Renal cortex interstitium (tissue), 15 donors: ENCODE measurements at places on chromosomes 1 and 21.

- no peak for DNase-seq
Measured at GRCh38 chr1:204036882-204037655, 35.8 kb upstream of the SOX13 start.

- no peak for DNase-seq
Measured at GRCh38 chr1:94698759-94699502, 121.2 kb upstream of the SLC44A3 start.

GRCh38 chr21:15732290-15732995 lies 2.7 kb downstream of the USP25 start:
- DNase-seq = no peak

GRCh38 chr1:233523047-233523446 lies 90.9 kb upstream of the KCNK1 start:
- no peak for DNase-seq

DNA sequence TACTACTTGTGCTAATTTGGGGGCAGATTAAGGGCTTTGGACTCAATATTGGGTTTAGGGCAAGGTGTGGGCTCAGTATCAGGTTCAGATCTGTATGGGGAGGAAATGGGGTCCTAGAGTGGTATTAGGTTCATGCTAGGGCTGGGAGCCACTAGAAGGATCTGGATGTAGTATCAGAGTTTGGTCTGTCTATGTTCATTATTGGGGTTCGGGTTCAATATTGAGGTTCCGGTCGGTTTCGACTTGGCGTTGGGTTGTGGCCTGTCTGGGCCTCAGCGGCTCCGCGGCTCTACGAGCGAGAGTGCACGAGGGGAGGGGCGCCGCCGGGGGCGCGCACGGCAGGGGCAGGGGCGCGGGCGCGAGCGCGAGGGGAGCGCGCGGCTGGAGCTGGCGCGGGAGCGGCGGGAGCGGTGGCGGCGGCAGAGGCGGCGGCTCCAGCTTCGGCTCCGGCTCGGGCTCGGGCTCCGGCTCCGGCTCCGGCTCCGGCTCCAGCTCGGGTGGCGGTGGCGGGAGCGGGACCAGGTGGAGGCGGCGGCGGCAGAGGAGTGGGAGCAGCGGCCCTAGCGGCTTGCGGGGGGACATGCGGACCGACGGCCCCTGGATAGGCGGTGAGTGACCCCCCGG lies at the start of gene PTPRF:
Gene PTPRF, plus strand, starts transcription at position 401 of the 624 bp plus-strand sequence. CDS start 14,193 bp downstream, outside the sequence.
- no peak for DNase-seq

DNA sequence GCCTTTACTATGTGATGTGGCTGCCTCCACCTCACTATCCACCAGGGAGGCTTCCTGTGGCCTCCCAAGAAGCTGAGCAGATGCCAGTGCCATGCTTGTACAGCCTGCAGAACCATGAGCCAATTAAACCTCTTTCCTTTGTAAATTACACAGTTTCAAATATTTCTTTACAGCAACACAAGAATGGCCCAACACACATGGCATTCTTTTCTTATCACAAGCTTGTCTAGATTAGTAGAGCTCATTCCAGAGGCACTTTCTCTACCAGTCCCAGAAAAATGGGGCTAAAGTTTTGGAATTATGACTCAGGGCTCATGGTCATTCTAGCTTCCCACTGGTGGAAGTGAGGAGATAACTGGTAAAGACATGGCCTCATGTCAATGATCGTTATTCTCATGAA lies 655.2 kb downstream of the LMO4 start:
- DNase-seq = no peak

DNA sequence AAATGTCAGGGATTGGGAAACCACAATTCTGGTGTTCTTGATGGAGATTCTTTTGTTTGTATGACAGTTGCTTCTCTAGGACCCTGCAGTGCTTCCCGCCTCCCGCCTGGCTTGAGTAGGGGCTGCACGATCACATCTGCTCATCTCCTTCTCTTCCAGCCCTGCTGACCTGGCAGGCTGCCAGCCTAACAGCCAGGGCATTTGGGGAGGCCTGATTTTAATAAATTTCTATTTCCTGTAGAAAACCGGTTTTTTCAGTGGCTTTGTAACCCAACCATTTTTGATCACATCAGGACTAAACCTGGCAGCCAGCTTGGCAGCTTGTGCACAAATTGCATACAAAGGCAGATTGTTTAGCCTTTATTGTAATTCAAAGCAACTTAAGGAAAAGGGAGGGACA lies 78.9 kb downstream of the UBE2U start:
- DNase-seq = peak; percentile 37

GRCh38 chr1:15449567-15449966 lies 7.0 kb upstream of the CELA2A start:
- DNase-seq = no peak

- no peak for DNase-seq
Measured at GRCh38 chr1:102470767-102471166, 474.0 kb upstream of the OLFM3 start.

DNA sequence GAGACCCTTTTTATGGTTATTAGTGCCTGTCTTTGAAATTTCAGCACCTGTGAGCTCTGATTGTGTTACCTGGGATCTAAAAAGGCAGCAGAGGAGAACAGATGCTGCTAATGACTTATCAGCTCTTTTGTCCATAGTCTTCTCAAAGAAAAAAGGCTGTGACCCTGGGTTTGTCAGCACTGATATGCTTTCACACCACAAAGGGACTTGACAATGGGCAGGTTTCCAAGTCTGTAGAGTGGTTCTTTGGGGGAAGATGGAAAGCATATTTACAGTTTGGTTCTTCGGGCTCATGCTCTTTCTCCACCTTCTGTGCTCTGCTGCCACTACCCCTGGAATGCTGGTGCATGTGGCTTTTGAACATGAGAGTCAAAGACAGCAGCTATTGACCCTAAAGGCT lies 32.0 kb downstream of the DNAJC6 start:
- no peak for DNase-seq

DNA sequence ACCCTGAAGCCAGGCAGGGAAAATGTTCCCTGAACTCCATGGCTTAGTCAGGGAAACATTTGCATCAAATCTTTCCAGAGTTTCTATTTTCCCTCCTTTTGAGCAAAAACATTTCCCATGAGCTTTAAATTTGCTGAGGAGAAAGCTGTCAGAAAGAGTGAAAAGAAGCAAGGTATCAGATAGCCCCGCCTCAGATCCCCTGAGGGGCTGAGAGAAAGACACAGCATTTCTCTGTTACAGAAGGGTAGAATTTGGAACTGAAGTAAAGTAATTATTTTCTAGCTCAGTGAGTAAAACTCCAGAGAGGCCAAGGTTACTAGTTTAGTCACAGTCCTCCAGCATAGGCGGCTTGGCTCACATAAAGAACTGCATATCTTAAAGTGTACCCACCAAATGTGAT lies 10.6 kb downstream of the FMO1 start:
- DNase-seq = no peak

GRCh38 chr1:190949939-190950338 lies 472.3 kb upstream of the BRINP3 start:
- no peak for DNase-seq

DNA sequence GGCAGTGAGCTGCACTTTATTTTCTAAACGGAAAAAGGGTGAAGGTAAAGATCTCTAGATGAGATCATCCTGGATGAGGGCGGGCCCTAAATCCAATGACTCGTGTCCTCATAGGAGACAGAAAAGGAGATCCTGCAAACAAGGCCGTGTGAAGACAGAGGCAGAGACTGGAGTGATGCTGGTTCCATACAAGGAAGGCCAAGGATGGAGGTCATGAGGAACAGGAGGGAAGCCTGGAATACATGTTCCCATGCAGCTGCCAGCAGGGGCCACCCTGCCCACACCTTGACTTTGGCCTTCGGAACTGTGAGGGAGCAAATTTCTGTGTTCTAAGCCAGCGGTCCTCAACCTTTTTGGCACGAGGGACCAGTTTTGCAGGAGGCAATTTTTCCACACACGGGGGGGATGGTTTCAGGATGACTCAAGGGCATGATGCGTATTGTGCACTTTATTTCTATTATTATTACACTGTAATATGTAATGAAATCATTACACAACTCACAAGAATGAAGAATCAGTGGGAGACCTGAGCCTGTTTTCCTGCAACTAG lies 94.3 kb downstream of the PSMG1 start:
- DNase-seq = no peak

DNA sequence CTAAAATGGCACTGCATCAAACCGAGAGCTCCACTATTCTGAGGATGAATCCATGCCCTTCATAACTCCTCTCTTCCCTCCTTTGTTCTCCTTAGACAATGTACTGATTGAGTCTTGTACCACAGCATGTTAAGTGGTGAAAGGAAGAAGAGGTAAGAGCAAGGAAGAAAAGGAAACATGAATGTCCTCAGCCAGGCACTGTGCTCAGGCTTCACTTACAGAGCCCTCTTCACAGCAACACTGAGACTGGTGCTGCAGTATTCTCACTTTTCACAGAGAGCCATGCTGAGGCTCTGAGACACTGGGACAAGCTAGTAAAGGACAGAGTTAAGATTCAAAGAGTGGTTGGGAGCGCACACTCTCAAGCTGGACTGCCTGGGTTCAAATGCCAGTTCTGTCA lies 143.5 kb downstream of the AKT3 start:
- no peak for DNase-seq

- no peak for DNase-seq
Measured at GRCh38 chr21:32608851-32609250, 3.3 kb downstream of the CFAP298 start.

DNA sequence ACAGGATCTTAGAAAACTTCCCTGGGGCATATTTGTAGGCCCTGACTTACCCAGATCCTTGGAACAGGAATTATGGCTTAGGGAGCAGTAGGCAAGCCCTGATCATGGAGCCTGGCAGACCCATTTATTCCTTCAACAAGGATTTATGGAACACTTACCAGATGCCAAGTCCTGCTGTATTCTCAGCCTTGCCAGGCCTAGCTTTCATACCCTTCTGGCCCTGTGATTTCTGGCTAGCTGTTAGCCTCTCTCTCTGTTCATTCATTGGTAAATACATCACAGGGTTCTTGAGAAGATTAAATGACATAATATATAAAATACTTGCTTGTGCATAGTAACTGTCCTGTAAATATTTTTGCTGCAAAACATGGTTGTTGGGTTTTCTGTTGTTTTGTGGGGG lies 32.4 kb upstream of the SRP9 start:
- no peak for DNase-seq

DNA sequence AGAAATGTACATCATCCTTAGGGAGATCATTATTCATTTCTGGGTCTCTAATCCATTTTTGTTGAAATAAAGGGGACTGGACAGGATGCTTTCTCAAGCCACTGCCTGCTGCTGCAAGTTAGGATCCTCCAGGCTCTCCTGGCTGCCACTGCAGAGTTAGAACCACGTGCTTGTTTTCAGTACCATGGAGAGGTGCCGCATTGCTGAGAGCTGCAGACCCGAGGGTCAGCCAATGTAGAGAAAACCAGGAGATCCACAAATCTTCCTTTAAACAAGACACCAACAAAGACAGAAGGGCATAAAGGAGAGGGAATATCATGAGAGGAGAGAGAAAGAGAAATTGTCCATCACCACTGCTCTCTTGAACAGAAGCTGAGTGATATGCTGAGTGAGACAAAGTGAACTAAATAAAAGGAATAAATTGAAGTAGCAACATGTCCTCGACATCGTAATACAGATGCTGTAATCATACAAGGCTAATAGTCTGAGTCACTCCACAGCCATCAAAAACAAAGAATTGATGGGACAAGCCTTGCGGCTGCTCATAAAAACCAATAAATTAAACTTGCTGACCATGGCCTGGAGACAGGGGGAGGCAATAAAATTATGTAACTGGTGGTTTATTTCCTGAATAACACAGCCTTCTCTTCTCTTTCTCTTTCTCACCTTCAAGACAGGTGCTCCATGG lies 255.7 kb downstream of the OMA1 start:
- DNase-seq = peak; percentile 54

DNA sequence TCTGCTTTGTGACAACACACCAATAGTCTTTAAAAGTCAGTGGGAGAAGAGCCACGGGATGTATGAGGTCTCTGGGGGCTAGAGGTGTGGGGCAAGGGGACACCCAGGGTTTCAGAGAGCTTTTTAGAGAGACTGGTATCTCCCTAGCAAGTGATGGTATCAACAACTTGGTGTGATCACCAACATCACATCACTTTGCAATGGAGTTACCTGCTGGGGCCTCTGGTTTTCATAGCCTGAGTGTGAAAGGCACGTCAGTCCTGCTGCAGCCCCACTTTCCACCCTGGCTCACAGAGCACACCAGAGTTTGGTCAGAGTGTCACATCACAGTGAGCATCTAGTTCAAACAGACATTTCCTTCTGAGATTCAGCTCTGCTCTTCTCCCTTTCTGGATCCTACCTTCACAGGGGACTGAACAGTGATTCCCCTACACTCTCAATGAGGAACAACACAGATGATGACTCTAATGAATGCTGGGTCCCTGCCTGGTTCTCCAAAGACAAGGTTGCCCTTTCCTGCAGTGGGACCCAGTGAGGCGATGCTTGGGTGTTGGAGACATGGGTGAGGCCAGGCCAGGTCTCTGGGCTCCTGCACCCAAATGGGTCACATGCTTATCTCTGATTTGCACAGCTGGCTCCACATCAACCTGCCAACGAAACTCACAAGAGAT lies 2.0 kb upstream of the MAN1C1 start:
- no peak for DNase-seq

DNA sequence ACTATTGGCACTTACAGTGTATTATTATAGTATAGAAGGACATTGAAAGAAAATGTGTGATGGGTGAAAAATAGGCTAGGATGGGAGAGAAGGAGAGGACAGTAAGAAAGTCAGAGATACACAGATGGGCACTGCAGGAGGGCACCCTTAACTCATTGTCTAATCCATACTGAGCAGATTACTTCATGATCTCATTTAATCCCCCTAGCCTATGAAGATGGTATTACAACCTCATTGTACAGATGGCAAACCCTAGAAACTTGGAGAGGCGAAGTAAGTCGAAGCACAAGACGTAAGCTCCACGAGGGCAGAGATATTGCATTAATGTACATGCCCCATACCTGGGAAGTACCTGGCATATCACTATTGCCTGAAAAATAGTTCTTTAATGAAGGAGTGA lies 346.9 kb upstream of the DAB1 start:
- no peak for DNase-seq

DNA sequence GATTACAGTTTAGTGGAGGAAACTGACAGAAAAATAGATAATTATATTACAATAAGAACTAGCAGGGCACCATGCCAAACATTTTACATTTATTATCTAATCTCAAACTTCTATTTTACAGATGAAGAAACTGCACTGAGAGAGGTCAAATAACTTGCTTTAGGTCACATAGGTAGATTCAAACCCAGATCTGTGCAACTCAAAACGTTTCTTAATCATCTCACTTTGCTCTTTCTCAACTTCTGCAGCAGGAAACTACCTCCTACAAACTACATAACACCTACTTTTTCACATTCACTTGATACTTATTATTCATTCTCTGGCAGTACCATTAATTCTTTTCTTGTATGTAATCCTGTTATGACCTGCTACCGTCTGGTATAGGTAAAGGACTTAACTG lies 49.9 kb upstream of the BCL10 start:
- DNase-seq = no peak

- no peak for DNase-seq
Measured at GRCh38 chr1:39081271-39082009, 55.3 kb downstream of the NDUFS5 start.

DNA sequence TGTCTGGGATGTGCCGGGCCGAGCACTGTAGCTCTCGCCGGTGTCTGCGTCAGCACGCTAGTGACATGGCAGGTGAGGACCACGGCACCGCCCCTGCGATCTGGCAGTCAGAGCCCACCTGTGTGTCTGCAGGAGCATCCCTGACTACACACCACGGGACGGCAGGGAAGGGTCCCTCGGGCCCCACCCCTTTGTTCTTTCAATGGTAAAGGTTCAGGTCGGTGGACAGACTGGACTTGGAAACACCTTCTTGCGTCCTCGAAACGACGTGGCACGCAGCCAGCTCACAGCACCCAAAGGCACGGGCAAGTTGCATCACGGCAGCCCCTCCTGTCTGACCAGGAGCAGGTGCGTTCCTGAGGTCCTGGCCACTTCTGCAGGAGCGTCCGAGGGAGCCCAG lies 3.7 kb upstream of the SAMD11 start:
- no peak for DNase-seq

- no peak for DNase-seq
Measured at GRCh38 chr1:192061556-192061955, 96.7 kb upstream of the RGS18 start.
